Cortex of kidney (tissue), 1 donor: ENCODE measurements at places on chromosomes 1 and 21.

DNA sequence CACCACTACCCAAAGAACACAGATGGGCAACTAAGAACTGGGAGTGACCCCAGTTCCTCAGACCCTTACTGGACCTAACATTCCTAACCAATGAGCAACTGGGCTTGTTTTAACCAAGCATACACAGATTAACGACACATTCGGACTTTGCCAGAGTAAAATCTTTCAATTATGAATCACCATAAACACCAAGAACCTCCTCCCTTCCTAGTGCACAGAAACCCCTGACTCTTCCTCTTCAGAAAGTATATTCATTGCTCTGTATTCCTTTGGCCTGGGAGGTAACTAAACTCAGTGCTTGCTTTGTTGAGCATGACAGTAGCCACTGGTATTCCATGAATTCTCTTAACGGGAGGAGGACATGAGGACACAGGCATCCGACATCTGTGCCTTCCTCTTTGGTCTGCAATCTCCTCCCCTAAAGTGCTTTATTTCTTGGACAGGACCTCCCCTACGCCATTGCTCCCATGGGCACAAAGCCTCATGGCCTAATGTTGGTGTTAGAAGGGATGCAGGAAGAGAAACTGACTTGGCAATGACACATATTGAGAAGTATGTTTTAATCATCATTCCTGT, 42.7 kb downstream of the SEC16B start:
- no peak for DNase-seq

DNA sequence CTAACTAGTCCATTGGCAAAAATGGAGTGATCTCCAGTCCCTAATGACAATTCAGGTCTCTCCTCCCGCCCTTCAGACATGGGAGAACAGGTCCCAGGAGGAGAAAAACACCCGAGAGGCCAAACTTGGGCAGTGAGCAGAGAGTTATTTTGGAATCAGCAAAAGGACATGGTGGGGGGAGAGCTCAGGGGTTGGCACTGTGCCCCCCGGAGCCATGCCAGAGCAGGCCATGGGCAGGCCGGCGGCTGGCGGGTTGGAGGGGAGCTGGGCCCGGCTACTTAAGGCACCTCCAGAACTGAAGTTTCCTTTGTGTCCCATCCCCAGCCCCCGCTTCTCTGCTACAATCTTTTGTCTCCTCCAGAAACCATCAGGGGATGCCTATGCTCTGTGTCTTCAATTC, 7.1 kb downstream of the LGR6 start:
- DNase-seq: no peak

DNA sequence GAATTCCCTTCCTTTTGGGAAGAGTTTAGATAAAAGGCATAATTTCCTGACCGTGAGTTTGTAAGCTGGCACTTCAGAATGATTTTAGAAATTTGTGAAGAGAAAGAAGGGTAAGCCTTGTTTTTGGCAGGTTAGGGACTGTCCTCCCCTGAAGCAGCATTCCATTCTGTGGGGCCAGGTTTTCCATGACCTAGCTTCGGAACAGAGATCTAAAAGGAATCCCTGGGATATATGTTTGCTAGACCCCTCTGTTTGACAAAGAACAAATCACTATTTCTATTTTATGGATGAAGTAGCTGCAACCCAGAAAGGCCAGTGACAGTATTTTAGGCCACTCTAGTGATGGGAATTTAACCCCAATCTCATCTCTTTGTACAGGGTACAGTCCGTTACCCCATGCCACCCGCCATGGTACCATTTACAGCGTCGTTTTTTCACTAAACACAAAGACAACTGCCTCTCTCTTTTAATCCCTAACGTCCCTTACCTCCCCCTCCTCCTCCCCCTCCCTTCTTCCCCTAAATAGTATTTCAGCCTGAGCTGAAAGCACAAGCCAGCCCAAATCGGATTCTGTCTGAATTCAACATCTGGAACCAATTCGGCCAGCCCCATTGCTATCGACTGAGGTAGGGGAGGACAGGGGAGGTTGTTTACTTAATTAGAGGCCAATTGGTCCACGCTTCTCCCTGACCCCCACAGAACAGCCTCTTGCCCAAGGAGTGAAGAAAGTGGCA, 23.4 kb upstream of the IKBKE start:
- DNase-seq: no peak

GRCh38 chr1:21875621-21876063, 61.5 kb downstream of the HSPG2 start:
- no peak for DNase-seq

DNA sequence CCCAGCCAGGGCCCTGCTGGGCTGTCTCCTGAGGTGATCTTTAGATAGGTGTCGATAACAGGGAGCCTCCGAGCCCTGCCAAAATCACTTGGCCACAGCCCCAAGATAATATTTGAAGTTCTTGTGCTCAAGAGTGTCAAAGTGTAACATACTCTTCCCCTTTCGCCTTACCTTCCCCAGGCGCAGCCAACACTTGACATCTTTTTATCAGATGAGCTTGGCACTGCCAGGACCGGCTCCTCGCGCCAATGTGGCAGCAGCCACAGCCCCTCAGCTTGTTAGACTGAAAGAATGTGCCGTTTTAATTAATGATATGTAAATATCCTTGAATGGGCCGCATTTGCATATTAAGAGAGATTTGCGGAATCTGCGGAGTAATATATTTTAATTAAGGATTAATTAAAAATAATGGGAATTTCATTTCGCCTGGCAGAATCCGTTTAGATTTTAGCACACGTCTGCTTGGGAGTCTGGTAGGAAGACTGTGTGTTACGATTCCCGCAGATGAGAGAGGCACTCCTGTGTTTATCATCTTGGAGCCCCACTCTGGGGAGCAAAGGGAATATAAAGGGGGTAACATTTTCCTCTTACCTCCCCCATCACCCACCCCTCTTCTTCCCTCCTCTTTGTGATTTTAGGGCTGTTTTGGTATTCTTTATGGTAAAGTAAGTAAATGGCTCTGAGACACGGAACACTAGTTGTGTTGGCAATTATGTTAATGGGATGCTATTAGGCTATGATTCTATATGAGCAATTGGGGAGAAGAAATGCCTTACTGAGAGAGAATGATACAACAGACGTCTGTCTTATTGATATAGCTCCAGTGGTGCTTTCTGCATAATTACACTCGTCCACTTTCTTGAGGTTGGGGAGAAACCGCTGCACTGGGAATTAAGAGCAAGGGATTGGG, 109.8 kb downstream of the PBX1 start:
- DNase-seq: no peak

- DNase-seq: no peak
Measured at GRCh38 chr1:60573121-60573520, 499.6 kb upstream of the C1orf87 start.

- no peak for DNase-seq
Measured at GRCh38 chr1:29625084-29625420, 388.7 kb downstream of the PTPRU start.

DNA sequence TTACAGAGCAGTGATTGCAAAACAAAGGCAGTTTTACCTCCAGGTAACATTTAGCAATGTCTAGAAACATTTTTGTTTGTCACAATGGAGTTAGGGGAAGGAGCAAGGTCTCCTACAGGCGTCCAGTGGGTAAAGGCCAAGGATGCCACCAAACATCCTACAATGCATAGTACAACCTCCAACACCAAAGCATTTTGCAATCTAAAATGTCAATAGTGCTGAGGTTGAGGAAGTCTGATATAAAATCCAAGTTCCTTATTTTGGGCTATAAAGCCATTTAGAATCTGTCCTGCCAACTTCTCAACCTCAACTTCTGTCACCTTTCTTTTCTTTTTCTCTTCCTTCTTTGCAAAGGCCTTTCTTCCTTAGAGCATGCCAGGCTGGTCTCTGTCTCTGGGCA, 111.2 kb downstream of the FASLG start:
- DNase-seq: no peak

DNA sequence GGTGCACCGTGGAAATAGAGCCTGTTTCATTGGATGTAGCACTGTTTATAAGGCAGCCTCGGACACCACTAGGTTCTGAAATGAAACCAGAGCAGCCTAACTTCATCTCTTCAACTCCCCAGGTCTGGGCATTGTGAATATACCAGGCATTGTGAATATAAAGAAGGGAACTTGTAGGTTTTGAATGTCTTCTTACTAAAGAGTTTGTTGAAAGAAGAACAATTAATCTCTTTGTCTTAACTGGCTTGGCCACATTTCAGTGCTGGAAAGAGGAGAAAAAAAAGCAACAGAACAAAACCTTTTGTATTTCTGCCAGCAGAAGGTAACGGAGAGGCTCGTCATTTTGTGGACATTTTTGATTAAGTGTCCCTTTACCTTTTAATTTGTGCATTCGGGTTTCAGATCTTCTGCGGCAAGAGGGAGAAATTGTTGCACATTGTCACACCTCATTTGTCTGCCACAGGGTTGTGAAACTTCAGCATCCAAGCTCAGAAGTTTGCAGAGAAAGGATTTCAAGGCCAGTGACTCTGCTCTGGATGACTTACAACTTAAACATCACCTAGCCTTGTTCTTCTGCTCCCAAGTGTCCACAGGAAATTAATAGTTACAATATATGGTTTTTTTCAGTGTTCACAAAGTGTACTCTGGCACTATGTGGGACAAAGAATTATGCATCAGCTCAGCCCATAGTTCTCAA, 158.3 kb downstream of the KAZN start:
- no peak for DNase-seq

GRCh38 chr1:220077887-220078286, 11.7 kb downstream of the BPNT1 start:
- DNase-seq: no peak

DNA sequence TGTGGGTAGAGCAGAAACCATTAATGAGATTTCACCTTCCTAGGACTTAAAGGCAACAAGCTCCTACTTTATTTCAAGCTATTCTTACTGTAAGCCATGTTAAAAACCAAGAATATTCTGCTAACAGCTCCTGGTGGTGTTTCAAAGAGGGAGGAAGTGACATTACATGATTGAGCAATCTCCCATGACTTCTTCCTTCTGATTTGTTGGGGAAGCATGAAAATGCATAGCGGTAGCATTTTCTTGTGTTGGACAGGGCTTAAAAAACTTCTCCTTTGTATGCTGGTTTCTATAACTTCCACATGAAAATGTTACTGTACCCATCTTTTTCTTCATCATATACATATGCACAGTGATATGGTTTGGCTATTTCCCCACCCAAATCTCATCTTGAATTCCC, 297.0 kb upstream of the SNX7 start:
- DNase-seq: no peak

DNA sequence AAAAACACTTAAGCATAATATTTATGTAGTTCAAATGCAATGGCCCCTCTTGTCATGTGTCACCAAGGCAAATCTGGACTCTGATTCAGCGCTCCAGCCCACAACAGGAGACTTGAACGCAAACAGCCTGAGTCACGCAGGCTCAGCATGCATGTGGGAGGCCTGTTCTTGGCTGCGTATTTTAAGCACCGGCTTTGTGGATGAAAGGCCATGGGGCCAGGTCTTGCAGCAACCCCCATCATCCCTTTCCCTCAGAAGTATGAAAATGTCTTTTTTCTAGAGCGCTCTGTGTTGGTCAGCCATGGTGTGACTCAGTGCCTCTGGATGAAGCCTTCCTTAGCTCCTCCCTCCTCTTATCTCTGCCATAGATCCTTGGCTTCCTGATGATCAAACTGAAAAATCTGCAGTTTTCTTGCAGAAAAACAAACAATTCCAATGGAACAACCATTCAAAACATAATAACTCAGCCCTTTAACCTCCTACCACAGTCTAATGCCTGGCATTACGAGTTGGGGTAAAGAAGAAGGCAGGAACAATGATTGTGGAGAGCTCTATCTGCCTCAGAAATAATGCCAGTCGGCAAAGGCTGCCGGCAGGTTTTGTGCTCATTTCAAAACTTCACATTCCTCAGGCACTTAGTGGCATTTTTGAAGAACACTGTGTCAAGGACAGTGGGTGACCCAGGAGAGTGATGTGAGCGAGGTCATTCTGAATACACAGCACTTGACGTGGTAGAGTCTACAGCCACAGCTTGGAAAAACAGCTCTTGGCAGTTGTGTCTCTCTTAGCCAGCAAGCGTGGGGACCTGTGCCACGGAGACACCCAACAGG, 167.5 kb downstream of the CLIC6 start:
- DNase-seq: no peak

- DNase-seq: no peak
Measured at GRCh38 chr1:3453203-3453761, 1.2 kb upstream of the ARHGEF16 start.
